Right hindlimb (tissue), 1 donor: ENCODE measurements at places on chromosomes 5 and 9.

DNA sequence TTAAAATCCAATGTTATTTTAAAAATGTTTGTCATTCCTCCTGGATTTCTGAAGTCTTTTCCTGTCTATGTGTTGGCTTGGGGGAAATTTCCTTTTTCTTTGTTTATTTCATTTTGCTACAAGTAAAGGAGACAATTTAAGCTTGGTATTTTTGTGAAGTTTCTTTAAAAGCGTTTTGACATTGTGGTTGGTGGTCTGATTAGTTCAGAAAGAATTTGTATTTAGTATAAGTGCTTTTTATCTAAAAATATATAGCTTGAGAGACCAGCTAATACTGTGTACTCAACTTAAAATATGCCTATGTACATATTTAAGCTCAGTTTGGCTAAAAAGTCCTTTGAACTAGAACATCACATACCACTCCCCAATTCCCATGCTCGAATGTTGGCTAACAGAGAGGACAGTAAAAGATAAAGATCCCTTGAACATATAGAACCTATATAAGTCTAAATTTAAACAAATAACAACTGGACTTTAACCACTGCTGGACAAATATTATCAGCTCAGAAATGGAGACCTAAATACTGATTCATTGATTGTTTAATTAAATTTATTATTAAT lies 237.6 kb downstream of the TLE4 start:
- DNase-seq: no peak

- DNase-seq: peak; percentile 71
Measured at GRCh38 chr5:69007726-69008368, 86.0 kb upstream of the SLC30A5 start.

- no peak for DNase-seq
Measured at GRCh38 chr5:129653057-129653375, 94.9 kb upstream of the MINAR2 start.

- DNase-seq: no peak
Measured at GRCh38 chr5:65125591-65126541, 355.9 kb downstream of the ADAMTS6 start.

- peak; percentile 11 for DNase-seq
Measured at GRCh38 chr5:180600554-180601041, 9.3 kb upstream of the SCGB3A1 start.

DNA sequence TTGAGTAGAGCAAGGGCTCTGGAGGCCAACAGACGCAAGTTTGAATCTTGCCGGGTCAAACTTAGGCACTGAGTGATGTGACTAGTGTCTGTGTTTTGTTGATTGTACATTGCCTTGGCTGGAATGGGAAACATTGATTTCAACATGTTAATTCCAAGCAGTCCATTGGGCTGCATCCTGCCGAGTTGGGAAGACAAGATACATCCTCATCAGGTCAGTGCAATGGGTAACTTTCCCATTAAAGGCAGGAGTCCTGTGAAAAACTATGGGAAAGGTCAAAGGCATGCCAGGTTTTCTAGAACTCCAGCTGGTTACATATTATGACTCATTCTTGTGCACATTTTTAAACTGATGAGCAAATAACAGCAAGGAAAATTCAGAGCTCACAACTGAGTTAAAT lies 126.5 kb upstream of the ABCA1 start:
- no peak for DNase-seq

DNA sequence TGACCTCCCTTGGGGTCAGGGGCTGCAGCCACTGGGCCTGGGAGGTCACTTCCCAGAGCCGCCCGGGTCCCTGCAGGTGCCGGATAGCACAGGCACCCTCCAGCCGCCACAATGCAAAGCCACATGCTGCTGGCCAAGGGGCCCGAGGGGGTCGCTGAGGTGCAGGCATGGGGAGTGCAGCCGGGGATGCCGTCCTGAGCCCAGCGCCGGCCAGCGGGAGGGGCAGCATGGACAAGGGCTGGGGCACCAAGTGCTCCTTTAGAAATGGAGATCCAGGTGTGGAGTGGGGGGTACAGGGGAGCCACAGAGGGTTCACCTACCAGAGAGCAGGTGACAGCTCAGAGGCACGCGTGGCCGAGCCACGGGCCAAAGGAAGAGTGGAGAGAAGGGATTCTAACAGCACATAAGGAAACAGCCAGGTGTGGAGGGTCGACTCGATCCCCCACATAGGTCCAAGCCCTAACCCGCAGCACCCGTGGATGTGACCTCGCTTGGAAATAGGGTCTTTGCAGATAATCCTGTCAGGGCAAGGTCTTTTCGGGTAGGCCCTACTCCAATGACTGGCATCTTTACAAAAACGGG lies 24.7 kb downstream of the ZDHHC11B start:
- peak; percentile 20 for DNase-seq

DNA sequence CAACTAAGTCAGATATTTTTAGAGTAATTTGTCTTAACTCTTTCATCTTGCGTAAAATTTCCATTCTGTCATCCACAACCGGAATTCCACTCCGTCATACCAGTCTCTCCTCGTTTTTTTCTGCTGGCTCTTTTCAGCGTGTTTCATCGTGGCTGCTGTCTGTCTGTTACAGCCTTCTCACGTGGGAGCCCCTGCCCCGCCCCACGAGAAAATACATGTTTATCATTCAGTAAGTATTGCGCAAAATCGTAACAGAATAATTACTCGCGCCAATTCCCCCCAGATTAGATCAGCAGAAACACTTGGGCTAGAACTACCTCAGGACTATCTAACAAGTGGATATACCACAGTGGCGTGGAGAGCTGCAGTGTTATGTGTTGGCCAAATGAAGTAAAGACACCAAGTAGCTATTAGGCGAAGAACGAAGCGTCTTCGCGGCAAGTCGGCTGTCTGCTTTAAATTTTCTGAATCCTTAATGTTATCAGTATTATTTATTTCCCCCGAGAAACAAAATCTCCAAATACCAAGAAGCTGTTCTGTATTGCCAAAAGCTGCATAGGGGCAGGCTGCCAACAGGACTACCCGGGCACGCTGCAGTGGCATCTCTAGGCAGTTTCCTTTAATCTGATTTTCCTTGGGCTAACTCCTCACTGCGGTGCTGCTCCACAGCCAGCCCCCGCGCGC lies 566 bp upstream of the FOCAD start:
- DNase-seq: peak; percentile 38

GRCh38 chr5:168106008-168106761 lies 185.3 kb upstream of the WWC1 start:
- DNase-seq: no peak

- DNase-seq: no peak
Measured at GRCh38 chr5:57539281-57539701, 56.7 kb upstream of the ACTBL2 start.

DNA sequence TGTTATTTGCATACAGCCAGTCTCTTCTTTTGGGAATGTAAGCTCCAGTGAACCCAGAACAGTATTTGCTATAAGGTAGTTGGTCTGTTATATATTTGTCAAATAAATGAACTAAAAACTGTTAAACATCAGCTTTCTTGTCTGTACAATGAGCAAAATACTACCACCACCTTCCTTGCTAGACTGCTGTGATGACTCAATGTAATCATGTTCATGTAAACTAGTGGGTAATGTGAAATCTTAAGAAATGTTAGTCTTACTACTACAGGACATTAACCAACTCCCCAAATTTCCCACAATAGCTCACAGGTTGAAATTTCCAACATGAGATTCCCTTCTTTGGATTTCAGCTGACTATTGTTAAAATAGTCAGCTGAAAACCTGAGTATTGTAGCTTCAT lies 176.1 kb downstream of the TRPM3 start:
- DNase-seq: no peak

DNA sequence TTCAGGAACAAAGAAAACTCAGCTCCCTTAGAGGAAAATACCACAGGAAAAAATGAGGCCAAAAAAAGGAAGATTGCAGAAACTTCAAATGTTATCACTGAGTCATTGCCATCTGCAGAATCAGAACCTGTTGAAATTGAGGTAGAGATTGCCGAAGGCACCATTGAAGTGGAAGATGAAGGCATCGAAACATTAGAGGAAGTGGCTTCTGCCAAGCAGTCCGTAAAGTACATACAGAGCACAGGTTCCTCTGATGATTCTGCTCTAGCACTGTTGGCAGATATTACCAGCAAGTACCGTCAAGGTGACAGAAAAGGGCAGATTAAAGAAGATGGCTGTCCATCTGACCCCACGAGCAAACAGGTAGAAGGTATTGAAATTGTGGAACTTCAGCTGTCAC lies 30.8 kb upstream of the NIM1K start:
- DNase-seq: no peak

DNA sequence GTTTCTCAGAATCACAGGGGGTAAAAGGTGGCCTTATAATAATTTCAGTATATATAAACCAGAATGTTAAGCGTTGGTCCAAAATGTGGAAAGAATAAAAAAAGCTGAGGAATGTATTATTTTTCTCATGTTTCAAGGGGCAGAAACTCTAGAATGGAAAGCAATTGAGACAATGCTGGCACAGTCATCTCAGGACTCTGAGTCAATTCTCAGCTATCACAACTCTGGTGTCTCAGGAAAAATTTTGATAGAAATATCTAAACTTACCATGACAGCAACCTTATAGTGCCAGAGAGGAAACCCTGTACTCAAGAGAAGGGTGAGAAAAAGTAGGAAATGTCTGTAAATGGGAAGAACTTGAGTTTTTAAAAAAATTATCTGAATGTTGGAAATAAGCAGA lies 1189.4 kb upstream of the NUDT12 start:
- DNase-seq: no peak

GRCh38 chr9:109371374-109371773 lies 50.5 kb upstream of the EPB41L4B start:
- no peak for DNase-seq

DNA sequence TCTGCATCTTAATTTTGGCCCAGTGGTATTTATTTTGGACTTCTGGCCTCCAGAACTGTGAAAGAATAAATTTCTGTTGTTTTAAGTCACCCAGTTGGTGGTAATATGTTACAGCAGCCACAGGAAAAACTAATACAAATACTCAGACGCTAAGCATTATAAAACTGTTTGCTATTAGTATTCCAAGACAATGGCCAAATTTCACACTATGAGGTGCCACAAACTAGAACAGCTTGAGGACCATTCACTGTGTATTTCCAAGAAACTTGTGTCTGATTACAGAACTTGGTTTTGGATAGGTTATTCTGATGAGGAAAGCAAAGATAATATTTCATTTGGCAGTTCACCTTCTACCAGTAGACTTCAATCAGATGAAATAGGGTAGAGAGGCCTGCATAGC lies 16.3 kb upstream of the ISOC1 start:
- DNase-seq: no peak

- no peak for DNase-seq
Measured at GRCh38 chr5:135276151-135276550, 122.9 kb downstream of the MACROH2A1 start.

DNA sequence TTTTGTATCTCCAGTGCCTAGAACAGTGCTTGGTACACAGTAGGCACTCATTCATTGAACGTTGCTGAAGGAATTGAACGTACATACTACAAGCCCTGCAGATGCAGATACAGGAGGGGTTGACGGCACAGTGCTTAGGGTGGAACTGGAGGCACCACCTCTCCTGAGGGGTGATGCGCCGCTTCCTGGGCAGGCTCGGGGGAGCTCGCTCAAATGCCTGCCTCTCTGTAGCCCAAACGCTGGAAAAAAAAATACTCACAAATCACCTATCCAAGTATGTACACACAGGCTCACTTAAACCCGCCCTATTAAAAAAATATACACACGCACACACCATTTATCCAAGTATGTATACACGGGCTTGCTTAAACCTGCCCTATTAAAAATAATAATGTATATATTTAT lies 536 bp upstream of the COMMD10 start:
- peak; percentile 25 for DNase-seq

DNA sequence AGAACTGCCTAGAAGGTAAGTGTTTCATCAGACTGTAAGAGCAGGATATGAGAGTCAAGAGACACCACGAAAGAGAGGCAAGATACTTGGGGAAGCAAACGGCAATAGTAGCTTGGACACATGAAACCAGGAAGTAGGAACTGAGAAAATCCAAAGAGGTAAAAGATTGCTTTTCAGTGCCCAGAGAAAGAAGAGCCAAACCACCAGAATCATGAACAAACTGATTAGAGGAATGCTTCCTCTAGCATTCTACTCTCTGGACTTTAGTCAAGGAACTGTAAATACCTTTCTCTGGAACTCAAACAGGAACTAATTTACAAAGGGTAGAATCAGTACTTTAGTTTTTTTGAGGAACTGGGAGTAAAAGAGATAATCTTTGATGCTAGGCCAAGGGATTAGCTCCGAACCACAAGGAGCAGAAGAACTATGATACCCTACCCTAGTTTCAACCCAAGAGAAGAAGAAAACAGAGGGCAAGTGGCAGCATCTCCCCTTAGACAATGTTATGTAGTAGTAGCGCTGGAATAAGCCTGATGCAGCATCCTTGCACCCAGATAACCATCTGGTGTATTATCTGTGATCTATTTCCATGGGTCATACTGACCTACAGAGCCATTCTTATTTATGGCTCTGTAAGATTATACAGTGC lies 41.3 kb downstream of the EFCAB9 start:
- DNase-seq: no peak

DNA sequence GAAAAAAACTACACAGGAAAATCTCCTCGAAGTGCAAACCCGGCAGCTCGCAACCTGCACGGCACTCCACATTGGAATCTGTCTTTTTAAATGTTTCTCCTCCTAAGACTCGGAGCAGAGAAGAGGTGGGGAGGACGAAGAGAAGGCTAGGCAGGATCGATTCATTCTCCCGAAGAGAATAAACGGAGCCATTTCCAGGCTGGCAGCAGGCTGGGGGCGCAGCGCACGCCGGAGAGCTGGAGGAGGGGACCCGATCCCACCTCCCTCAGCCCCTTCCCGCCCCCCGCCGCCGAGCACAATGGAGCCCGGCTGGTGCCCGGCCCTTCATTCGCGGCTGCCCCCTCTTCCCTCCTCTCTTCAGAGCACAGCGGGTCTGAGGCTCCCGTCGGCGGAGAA lies 628 bp downstream of the HOMER1 start:
- no peak for DNase-seq

DNA sequence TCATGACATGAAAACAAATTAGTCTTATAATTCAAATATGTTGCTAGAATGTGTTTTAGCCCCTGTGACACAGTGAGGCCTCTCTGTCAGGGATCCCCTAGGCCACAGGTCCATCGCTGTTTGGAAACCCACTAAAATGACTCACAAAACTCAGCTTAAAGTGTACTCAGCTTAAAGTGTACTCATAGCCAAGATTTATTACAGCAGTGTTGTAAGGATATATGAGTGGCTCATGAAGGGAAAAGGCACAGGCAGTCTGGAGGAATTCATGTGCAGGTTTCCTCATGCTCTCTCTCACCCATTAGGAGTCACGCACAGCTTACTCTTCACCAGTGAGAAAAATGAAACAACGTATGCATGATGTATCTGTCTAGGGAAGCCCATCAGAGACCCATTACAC lies 24.4 kb upstream of the TGFBI start:
- DNase-seq: no peak

GRCh38 chr9:36029765-36030528 lies 6.8 kb upstream of the RECK start:
- DNase-seq: no peak

GRCh38 chr5:38678076-38678475 lies 121.6 kb upstream of the LIFR start:
- no peak for DNase-seq

- DNase-seq: no peak
Measured at GRCh38 chr9:121318631-121319382, 50.8 kb downstream of the GSN start.

- DNase-seq: no peak
Measured at GRCh38 chr5:161274951-161275350, 271.6 kb downstream of the GABRB2 start.

- no peak for DNase-seq
Measured at GRCh38 chr5:148837383-148837782, 11.0 kb downstream of the ADRB2 start.
